Progenitor cell of endocrine pancreas (in vitro differentiated cells): ENCODE measurements at places on chromosomes 6 and 20. TPM values are rescaled to one million over a fixed set of nuclear protein-coding genes. Genes with fewer than 3 reads are reported as not detected.

The WASF1 gene
- 45.6 and 46.4 TPM in 2 replicates for total RNA-seq

The E2F1 gene
- total RNA-seq = 26.2 and 26.5 TPM in 2 replicates

The ZBTB46 gene
- 31.2 and 32.2 TPM in 2 replicates for total RNA-seq

The SERINC3 gene
- 36.8 and 41.5 TPM in 2 replicates for total RNA-seq

The C6orf15 gene
- total RNA-seq = not detected in 2 replicates

The CCNC gene
- 73.0 and 74.5 TPM in 2 replicates for total RNA-seq

The CD109 gene
- total RNA-seq = 0.24 and 0.27 TPM in 2 replicates

The IPCEF1 gene
- 0.77 and 1.4 TPM in 2 replicates for total RNA-seq

The CFAP61 gene
- total RNA-seq = 2.2 and 2.6 TPM in 2 replicates

The C20orf144 gene
- 0.27 TPM in 1 of 2 replicates, not detected in the other for total RNA-seq

The MYH7B gene
- total RNA-seq = 0.98 and 1.2 TPM in 2 replicates

The PRDM13 gene
- not detected in 2 replicates for total RNA-seq

The EDN3 gene
- total RNA-seq = 3.6 and 4.7 TPM in 2 replicates

The LAMP5 gene
- total RNA-seq = not detected in 2 replicates

The LY6G6D gene
- total RNA-seq = not detected in 2 replicates

The GPR63 gene
- total RNA-seq = 3.0 and 3.2 TPM in 2 replicates

The ZNF341 gene
- 8.0 and 8.3 TPM in 2 replicates for total RNA-seq

The HLA-G gene
- 0.38 TPM in 1 of 2 replicates, not detected in the other for total RNA-seq

The BCAS4 gene
- 8.5 and 8.9 TPM in 2 replicates for total RNA-seq

The LAMA2 gene
- total RNA-seq = 0.22 and 0.42 TPM in 2 replicates

The CYP39A1 gene
- total RNA-seq = 6.7 and 10.3 TPM in 2 replicates

The SLC35F1 gene
- 4.5 and 5.1 TPM in 2 replicates for total RNA-seq

The FAM209B gene
- not detected in 2 replicates for total RNA-seq

The EEF1A2 gene
- 11.0 and 11.8 TPM in 2 replicates for total RNA-seq

The SIGLEC1 gene
- not detected in 2 replicates for total RNA-seq

The CCM2L gene
- total RNA-seq = 1.3 and 1.5 TPM in 2 replicates

The DAAM2 gene
- 6.3 and 6.6 TPM in 2 replicates for total RNA-seq

The RUNX2 gene
- 0.46 and 0.75 TPM in 2 replicates for total RNA-seq

The APOBEC2 gene
- total RNA-seq = 1.2 and 1.4 TPM in 2 replicates

The SRC gene
- total RNA-seq = 126 and 128 TPM in 2 replicates

The CST4 gene
- not detected in 2 replicates for total RNA-seq

The FRS3 gene
- total RNA-seq = 6.3 and 7.6 TPM in 2 replicates

The FAM217A gene
- total RNA-seq = 0.13 TPM in 1 of 2 replicates, not detected in the other

The ENPP5 gene
- 13.4 and 13.6 TPM in 2 replicates for total RNA-seq

The CLVS2 gene
- total RNA-seq = 0.34 and 0.69 TPM in 2 replicates

The MMP24 gene
- 3.4 TPM in 2 replicates for total RNA-seq

The GPR6 gene
- total RNA-seq = not detected in 2 replicates

The LTB gene
- 0.57 TPM in 1 of 2 replicates, not detected in the other for total RNA-seq

The RAET1G gene
- not detected in 2 replicates for total RNA-seq

The CLPSL2 gene
- not detected in 2 replicates for total RNA-seq

The TUBB2A gene
- 31.9 and 37.1 TPM in 2 replicates for total RNA-seq

The MAS1 gene
- not detected in 2 replicates for total RNA-seq

The MCHR2 gene
- not detected in 2 replicates for total RNA-seq

The SOX12 gene
- total RNA-seq = 54.8 and 59.0 TPM in 2 replicates

The SIM1 gene
- total RNA-seq = 6.9 and 7.4 TPM in 2 replicates

The LY86 gene
- not detected in 2 replicates for total RNA-seq

The ADGRF1 gene
- total RNA-seq = 0.12 and 0.93 TPM in 2 replicates

The ENPP1 gene
- total RNA-seq = 2.4 and 2.7 TPM in 2 replicates

The SLC35B2 gene
- 45.9 and 50.3 TPM in 2 replicates for total RNA-seq

The TGM3 gene
- 0.22 and 0.44 TPM in 2 replicates for total RNA-seq

The PBOV1 gene
- total RNA-seq = not detected in 2 replicates

The GNAS-AS1 gene
- 4.3 and 4.4 TPM in 2 replicates for total RNA-seq

The SRMS gene
- not detected in 2 replicates for total RNA-seq

The POPDC3 gene
- total RNA-seq = 1.3 and 2.3 TPM in 2 replicates

The TAAR5 gene
- not detected in 2 replicates for total RNA-seq

The CST2 gene
- total RNA-seq = not detected in 2 replicates

The HCK gene
- not detected in 2 replicates for total RNA-seq

The NMBR gene
- total RNA-seq = 0.74 TPM in 1 of 2 replicates, not detected in the other

The ISM1 gene
- total RNA-seq = 0.36 and 0.73 TPM in 2 replicates

The HM13 gene
- total RNA-seq = 211 and 217 TPM in 2 replicates
